ENCODE measurements at places on chromosomes 7 and 10. TPM values are rescaled to one million over a fixed set of nuclear protein-coding genes. Genes with fewer than 3 reads are reported as not detected.

TAS2R41 gene
- not detected for total RNA-seq

DNA sequence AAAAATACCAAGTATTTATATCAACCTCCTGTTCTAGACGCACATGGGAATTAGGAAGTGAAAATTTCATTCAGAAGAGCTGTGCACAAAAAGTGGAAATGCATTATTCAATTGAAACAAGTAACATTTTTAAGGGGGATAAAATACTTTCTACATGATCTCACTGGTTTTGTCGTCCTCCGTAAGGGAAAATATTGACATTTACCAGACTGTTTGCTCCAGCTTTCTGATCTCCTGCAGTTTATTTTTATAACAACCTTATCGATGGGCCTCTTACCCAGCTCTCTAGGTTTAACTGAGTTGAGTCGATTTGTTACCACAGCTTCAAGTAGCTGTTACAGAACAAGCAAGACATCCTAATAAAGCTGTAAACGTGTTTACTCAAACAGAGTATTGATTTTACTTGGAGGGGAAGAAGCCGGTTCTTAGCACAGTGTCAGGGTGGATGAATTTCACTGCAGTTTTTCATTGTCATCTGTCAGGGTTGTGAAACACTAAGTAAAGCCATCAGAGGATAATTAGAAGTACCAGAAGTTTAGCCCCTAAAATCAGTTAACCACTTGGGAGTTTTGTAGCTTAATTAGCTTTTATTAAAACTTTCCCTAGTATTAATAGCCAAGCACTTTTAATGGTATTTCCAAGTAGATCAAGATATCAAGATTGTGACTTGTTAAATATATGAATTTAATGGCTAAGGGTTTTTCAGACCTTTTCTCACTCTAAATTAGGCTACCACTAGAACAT lies 142.6 kb upstream of the KAT6B start:
- DNase-seq, result no peak

SPDYE6 gene
- not detected for total RNA-seq

DNA sequence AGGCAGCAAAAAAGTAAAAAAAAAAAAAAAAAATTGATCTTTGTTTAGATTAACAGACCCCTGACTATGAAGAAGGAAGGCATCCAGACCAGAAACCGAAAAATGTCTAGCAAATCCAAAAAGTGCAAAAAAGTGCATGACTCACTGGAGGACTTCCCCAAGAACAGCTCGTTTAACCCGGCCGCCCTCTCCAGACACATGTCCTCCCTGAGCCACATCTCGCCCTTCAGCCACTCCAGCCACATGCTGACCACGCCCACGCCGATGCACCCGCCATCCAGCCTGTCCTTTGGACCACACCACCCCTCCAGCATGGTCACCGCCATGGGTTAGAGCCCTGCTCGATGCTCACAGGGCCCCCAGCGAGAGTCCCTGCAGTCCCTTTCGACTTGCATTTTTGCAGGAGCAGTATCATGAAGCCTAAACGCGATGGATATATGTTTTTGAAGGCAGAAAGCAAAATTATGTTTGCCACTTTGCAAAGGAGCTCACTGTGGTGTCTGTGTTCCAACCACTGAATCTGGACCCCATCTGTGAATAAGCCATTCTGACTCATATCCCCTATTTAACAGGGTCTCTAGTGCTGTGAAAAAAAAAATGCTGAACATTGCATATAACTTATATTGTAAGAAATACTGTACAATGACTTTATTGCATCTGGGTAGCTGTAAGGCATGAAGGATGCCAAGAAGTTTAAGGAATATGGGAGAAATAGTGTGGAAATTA lies 19.4 kb downstream of the GATA3 start:
- DNase-seq, result peak; percentile 37

- peak; percentile 69 for DNase-seq
These were observed 135.9 kb upstream of the PODXL start for GRCh38 chr7:131692131-131692960.

DNA sequence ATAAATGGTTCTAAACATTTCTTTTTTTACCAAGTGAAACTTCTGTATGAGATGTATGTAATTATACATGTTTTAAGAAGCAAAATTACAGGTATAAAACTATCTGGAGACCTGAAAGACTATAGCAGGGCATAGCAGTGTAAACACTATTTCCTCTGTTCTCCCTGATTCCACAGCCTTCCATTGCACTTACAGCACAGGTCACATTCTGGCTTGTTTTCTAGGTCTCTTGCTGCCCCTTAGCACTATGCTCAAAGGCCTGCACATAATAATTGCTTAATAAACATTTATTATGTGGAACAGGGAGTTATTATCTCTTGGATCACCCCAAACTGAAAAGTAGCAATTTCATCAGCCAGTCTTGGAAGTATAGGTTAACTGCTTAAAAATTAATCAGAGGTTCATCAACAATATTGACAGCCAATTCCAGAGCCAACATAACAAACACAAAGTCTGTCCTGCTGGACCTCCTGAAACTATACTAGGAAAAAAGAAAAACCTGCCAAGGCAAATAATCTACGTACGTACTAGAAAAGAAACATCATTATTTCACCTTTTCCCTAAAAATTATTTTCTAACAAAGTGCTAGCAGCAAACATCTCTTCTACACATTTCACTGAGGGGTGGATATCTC lies 43.2 kb downstream of the PANK1 start:
- no peak for DNase-seq

LIPA gene
- total RNA-seq, result 23.8 TPM

SLC18A3 gene
- total RNA-seq, result not detected

DNA sequence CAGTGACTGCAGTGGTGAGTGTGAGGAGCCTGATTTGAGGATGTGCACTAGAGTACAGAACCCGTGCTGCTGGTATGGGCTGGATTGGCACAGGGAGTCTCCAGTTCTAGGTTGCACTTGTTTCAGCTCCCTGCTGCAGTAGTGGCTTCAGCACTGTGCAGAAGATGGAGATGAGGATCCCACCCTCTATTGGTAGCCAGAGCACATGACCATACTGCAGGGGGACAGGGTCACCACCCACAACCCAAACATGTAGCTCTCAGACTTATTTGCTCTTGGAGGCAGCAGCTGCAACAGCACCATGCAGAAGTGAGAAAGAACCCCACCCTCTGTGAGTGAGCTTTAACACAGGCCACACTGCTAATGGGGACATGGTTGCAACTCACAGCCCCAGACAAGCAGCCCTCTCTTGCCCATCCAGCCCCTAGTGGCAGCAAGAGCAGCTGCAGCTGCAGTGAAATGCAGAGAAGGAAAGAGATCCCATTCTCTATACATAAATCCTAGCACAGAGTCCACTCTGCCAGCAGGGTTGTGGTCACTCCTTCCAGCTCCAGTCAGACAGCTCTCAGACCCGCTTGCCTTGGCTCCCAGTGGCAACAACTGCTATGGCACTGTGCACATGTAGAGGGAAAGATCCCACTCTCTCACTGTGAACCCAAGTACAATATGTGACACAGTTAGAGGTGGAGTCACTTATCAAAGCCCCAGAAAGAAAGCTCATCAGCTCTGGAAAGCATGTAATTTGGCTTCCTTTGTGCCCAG lies 51.4 kb upstream of the SCIN start:
- DNase-seq, result no peak

DUS4L gene
- 12.4 TPM for total RNA-seq

GRCh38 chr10:106254071-106254470 lies 910.4 kb downstream of the SORCS1 start:
- no peak for DNase-seq

GRCh38 chr7:8105449-8106095 lies 137.0 kb downstream of the GLCCI1 start:
- no peak for DNase-seq

- peak; percentile 43 for DNase-seq
These were observed 166.4 kb downstream of the C7orf25 start for GRCh38 chr7:42745357-42746059.

RASA4B gene
- 10.2 TPM for total RNA-seq

SLC29A3 gene
- 3.0 TPM for total RNA-seq

CTNNA3 gene
- total RNA-seq, result not detected

GRCh38 chr7:4139656-4140625 lies 542.2 kb upstream of the FOXK1 start:
- no peak for DNase-seq

GRCh38 chr10:87849001-87849400 lies 14.3 kb downstream of the KLLN start:
- no peak for DNase-seq

DNA sequence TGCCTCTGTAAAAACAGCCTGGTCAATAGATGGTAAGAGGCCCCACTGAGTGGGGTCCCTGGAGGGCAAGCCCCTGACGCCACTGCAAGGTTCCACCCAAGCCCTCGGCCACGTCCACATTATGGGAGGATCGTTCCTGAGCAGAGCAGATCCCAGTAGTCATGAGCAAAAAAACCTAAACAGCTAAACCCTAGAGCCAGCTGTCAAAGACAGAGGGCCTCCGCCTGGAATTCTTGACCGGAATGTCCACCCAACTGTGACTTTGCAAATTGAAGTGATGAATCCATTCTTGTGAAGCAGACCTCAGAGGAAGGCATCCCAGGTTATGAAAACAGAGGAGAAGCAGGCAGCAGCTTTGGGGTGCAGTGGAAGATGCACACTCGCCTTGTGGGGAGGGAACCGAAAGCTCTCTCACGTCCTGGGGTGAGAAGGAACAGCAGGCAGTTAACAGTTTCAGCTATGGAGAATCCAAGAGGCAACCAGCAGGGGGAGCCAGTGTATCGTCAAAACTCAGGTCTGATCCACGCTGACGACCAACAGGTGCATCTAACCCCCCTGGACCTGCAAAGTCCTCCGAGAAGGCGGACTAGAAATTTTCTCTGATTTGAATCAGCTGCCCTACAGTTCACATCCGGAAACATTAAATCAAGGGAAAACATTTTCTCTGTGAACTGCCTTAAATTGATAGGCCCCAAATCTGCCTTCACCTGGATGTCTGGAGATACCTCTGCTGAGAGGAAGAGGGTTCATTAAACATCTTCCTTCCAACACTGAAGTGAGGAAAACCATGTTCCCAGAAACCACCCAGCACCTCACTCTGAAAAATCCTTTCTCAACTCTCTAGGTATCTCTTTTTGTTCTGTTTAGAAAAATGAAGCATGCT lies 139.1 kb upstream of the PFKP start:
- DNase-seq, result peak; percentile 83

GRCh38 chr7:96287132-96287531 lies 34.8 kb downstream of the SLC25A13 start:
- no peak for DNase-seq

Measured in activated CD4-positive, alpha-beta memory T cell treated with anti-CD3 and anti-CD28 coated beads for 36 hours (primary cell).